ENCODE measurements at places on chromosomes 2 and 18. TPM values are rescaled to one million over a fixed set of nuclear protein-coding genes. Genes with fewer than 3 reads are reported as not detected.

The FLACC1 gene
- polyA plus RNA-seq = 0.77 TPM

The ABCG8 gene
- polyA plus RNA-seq = 0.10 TPM

The RSAD2 gene
- polyA plus RNA-seq = 5.1 TPM

The BCL11A gene
- polyA plus RNA-seq = 1.6 TPM

The TUBA4A gene
- 157 TPM for polyA plus RNA-seq

The CMPK2 gene
- polyA plus RNA-seq = 6.3 TPM

The GAD1 gene
- polyA plus RNA-seq = not detected

The LYG1 gene
- not detected for polyA plus RNA-seq

The ZNF516 gene
- polyA plus RNA-seq = 2.2 TPM

The UGT1A4 gene
- polyA plus RNA-seq = not detected

The ASIC4 gene
- not detected for polyA plus RNA-seq

The SCN9A gene
- not detected for polyA plus RNA-seq

The FMNL2 gene
- polyA plus RNA-seq = 0.06 TPM

The UGT1A8 gene
- not detected for polyA plus RNA-seq

The TMEFF2 gene
- not detected for polyA plus RNA-seq

The ADAM23 gene
- polyA plus RNA-seq = 8.8 TPM

The UGT1A5 gene
- polyA plus RNA-seq = not detected

The ALPI gene
- not detected for polyA plus RNA-seq

The UGGT1 gene
- 6.5 TPM for polyA plus RNA-seq

The SLC40A1 gene
- 328 TPM for polyA plus RNA-seq

The CD226 gene
- 67.2 TPM for polyA plus RNA-seq

The DHRS9 gene
- not detected for polyA plus RNA-seq

The HOXD9 gene
- polyA plus RNA-seq = not detected

The UGT1A3 gene
- polyA plus RNA-seq = not detected

The SERPINE2 gene
- 1.5 TPM for polyA plus RNA-seq

The RASGRP3 gene
- 3.1 TPM for polyA plus RNA-seq

The TCF23 gene
- polyA plus RNA-seq = not detected

The RNF149 gene
- polyA plus RNA-seq = 94.6 TPM

The DYNAP gene
- polyA plus RNA-seq = not detected

The HOXD4 gene
- polyA plus RNA-seq = not detected

The ABCB11 gene
- polyA plus RNA-seq = not detected

The PTPN4 gene
- 97.4 TPM for polyA plus RNA-seq

The TGFA gene
- polyA plus RNA-seq = 0.46 TPM

Data from CD4-positive, alpha-beta memory T cell (primary cell).